Coronary artery (tissue), 2 donors: ENCODE measurements at places on chromosomes 1 and 21.

- no peak for DNase-seq
These were observed 136.6 kb downstream of the OMA1 start for GRCh38 chr1:58409890-58410289.

- no peak for DNase-seq
These were observed 20.8 kb downstream of the ZBTB8B start for GRCh38 chr1:32485554-32486255.

GRCh38 chr1:99361406-99361805, 97.1 kb downstream of the PLPPR4 start:
- no peak for DNase-seq

DNA sequence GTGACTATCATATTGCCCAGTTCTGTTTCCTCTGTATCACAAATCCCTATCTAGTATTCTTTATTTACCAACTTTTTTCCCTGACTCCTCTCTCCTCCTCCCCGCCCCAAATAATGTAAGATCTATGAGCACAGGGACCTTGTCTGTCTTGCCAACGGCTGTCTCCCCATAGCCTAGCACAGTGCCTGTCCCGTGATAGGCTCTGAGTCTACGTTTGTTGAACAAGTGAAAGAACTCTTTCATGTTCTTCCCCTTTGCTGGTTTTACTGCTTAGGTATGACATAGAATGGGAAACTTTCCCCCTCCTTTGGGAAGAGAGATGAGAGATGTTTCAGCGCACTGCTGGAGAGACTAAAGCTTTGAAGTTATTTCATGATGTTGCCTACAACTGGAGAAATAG, 367.0 kb downstream of the PRDM2 start:
- no peak for DNase-seq

DNA sequence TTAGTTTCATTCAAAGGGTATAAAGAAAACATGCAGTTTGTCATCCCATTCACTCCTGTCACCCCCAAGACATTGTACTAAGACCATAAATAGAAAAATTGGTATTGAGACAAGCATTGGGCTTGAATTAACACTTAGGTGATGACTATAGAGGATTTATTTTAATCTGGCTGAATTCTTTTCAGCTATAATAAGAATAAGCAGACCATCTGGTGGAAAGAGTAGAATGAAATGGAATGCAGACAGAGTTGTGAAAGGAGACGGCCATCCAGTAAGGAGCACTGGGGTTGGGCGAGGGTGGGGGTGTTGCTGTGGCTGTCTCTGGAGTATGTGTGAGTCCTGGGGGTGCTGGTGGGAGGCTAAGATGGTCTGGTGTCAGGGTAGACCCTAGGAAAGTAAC, 125.0 kb upstream of the IVNS1ABP start:
- no peak for DNase-seq

DNA sequence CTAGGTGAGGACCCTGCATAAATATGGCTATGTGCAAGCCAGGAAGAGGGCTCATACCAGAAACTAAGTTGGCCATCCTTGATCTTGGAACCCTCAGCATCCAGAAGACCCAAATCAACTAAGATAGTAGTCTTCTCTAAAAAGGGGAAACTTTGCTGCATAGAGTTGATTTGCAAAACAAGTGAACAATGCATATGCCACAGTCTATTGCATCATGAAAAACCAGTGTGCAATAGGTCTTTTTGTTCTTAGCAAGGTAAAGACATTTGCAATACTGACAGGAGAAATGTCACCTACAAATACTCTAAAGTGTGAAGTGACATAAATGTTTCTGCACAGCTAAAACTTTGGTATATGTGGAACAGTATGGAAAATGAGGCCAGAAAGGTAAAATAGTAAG, 2.0 kb upstream of the IFI16 start:
- DNase-seq = no peak
